Peyer's patch (tissue), 4 donors: ENCODE measurements at places on chromosomes 4 and X.

DNA sequence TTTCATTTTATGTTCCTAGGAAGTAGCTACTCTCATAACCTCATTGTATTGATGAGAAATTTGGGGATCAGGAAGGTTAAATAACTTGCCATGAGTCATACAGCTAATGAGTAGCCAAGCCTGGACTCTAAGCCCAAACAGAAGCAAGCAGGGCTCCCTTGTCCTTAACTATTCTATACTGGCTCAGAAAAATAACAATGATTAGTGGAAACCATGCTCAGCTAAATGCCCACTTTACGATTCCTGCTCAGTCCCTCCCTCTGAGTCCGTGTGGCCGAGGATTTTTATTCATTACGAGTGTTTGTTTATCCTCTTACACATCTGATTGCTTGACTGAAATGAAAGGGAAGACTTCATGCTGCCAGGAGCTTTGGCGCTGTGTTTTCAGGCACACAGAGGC, 100.9 kb downstream of the SLC34A2 start:
- no peak for DNase-seq

DNA sequence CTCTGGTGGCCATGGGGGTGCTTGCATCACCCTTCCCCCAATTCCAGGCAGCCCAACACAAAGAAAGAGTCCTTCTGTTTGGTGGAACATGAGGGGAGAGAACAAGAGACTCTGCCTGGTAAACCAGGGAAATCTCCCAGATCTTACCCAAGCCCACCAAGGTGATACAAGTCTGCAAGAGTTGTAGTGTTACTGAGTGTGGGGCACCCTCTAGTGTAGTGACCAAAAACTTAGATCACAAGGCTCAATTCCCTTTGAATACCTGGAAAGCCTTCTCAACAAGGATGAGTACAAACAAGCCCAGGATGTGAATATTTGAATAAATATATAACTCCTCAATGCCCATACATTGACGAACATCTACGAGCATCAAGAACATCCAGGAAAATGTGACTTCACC, 64.7 kb downstream of the IL13RA2 start:
- no peak for DNase-seq

DNA sequence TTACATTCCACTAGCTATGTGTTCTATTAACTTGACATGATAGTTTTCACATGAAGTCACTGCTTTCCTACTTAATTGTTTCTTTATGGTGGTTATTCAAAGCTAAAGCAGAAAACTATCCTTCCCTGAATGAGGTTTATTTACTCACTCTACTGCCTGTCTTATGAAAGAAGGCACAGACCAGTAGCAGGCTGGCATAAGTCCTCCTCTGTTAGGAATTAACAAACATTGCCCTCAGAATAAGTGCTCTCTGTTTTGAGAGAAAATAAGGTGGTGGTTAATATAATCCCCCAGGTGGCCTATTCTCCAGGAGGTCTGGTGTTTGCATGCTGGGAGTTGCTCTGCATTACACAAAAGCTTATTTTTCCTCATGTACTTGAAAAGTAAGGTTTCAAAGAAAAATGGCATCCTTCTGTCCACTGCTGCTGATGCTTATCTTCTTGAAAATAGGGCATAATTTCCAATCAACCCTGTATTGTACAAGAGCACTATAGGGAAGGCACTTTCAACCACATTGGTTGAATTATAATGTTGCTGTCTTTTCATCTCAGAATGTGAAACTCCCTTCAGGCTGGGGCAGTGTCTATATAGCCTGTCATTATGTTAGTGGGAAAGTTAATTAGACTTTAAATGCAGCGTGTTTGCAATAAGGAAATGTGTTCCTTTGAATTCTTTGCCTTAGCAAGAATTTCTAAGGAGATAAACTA, 119.7 kb upstream of the TBC1D9 start:
- DNase-seq = no peak

GRCh38 chr4:189845145-189845846, 95.4 kb upstream of the FRG1 start:
- no peak for DNase-seq

- no peak for DNase-seq
Observed at GRCh38 chrX:122857734-122858133, 326.3 kb upstream of the GRIA3 start.

GRCh38 chr4:102551958-102552565, 50.9 kb downstream of the NFKB1 start:
- DNase-seq = no peak

DNA sequence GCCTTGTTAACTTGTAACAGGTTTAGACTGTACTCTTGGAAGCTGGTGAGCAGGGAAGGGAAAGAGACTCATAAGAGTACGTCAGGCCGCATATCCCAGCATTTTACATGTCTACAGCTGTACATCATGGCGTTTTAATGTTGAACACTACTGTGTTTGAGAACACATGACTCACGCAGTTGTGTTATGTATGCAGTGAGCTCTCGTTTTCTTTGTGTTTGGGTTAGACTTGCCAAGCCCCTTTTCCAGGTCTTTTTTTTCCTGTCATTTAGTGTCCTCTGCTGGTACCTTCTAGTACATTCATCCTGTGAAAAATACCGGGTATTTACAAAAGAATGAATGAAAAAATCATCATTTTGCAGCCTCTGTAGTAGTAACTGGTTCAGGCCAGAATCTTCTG, 35.3 kb downstream of the SMS start:
- DNase-seq = no peak

GRCh38 chrX:48491809-48492208, 15.8 kb downstream of the FTSJ1 start:
- DNase-seq = no peak

- no peak for DNase-seq
Observed at GRCh38 chrX:45077748-45078424, 122.8 kb downstream of the DIPK2B start.

DNA sequence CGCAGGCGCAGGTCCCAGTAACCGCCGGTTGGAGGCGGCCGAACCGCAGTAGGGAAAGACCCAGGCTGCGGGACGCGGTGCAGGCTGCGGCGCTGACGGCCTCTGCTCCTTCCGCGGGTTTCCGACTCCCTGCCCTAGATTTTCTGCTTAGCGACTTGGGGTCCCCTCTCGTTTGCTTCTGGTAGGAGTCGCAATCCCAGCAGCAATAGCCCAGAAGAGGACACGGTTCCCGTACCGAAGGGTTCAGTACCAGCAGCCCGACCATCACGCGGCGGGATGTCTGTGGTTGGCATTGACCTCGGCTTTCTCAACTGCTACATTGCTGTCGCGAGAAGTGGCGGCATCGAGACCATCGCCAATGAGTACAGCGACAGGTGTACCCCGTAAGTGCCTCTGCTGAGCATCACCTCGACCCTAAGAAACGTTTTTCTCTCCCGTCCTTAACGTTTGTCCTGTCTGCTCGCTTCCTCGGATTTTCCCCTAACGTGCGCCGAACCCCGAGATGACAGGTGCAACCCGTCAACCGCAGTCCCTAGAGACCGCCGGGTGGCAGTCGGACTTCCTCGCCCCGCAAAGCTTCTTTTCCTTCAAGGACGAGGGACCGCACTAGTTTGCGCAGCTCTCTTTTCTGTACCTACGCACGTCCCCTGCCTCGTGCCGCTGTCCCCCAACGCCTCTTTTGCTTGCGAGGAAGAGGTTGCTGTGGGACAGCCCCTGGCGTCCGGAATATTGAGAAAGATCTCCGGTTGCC, at the start of gene HSPA4L:
Gene HSPA4L (plus strand): TSS at position 48 of the 751 bp plus-strand sequence. CDS start 229 bp downstream, at position 277.
- no peak for DNase-seq

DNA sequence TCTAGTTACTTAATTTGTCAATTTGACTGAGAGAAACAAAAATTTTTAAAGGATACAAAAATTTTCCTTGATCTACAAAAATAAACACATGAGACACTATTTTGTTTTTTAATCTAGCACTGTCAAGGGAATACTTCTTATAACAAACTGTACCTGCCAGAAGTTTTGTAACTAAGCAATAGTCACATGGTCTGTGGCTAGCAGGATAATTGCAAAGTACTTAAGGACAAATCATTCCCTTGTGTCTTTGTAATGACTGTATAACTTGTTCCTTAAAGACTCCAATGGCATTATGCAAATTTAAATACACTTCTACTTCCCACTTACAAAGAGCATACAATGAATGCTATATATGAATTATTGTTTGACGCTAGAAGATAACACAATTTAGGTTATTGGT, 25.1 kb upstream of the ANK2 start:
- no peak for DNase-seq

GRCh38 chr4:138826322-138826721, 189.3 kb upstream of the NOCT start:
- DNase-seq = no peak

GRCh38 chr4:138894011-138894410, 121.6 kb upstream of the NOCT start:
- no peak for DNase-seq

DNA sequence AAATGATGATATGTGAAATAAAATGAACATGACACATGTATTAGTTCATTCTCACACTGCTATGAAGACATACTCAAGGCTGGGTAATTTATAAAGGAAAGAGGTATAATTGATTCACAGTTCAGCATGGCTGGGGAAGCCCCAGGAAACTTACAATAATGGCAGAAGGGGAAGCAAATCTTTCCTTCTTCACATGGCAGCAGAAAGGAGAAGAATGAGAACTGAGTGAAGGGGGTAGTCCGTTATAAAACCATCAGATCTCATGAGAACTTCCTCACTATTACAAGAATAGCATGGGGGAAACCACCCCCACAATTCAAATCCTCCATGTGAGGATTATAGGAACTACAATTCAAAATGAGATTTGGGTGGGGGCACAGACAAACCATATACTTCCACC, 243.9 kb upstream of the GYPA start:
- no peak for DNase-seq

- DNase-seq = no peak
Observed at GRCh38 chrX:27815209-27815608, 7.4 kb downstream of the MAGEB10 start.

- no peak for DNase-seq
Observed at GRCh38 chr4:105937759-105938158, 42.5 kb downstream of the NPNT start.

DNA sequence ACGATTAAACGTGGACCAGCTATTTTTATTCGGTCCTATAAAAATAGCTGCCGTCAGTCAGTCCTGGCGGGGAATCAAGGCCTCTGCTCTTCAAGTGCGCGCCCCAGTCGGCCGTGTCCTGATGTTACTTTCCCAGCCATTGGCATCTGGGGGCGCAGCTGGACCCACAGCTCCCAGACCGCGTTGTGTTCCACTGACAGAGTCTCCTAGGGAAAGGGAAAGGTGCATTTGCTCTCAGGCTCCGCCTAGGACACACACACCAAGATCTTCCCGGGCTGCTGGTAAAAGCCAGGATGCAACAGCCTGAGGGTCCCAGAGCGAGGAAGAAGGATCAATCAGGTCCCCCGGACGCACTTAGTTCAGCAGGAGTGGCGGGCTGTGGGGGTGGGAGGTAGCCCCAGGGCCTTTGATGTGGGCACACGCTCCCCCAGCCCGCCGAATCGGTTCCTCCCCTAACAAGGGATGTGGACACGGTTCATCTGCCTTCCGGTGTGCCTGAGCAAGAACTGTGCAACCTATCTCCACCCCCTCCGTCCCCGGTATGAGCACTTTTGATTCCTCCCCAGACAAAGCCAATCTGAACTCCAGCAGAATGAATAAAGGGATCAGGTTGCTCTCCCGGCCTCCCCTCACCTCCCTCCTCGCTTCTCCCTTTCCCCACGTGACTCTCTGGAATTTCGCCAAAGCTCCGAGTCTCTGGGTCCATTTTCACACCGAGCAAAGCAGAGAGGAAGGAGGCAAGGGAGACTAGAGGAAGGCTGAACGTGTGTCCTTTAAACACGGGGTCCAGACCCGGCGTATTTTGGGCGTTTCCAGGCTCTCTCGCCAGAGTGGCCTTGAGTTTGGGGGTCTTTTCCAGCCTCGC, 626 bp upstream of the FRAS1 start:
- DNase-seq = peak; percentile 58

GRCh38 chr4:13647031-13647430, 19.5 kb upstream of the BOD1L1 start:
- no peak for DNase-seq

GRCh38 chr4:153008578-153009199, 72.6 kb downstream of the FHDC1 start:
- DNase-seq = no peak

DNA sequence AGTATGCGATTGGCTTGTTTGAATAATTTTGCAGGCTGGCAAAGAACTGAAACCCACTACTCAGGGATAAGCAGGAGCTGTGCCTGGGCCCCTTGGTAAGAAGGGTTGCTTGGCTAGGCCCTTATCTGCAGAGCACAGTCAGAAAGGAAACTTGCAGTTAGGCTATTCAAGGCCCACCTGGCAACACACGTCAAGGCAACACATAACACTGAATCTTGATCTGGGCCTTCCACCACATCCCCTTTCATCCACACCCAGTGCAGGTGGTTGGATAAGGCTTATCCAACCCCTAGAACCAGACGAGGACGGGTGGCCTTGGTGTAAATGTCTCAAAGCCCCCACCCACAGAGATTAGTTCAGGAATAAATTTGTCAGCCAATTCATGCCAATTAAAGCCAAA, 72.8 kb upstream of the NEIL3 start:
- DNase-seq = no peak

- no peak for DNase-seq
Observed at GRCh38 chrX:115173181-115173580, 16.0 kb upstream of the RBMXL3 start.

- no peak for DNase-seq
Observed at GRCh38 chrX:40009462-40009851, 88.3 kb downstream of the BCOR start.

DNA sequence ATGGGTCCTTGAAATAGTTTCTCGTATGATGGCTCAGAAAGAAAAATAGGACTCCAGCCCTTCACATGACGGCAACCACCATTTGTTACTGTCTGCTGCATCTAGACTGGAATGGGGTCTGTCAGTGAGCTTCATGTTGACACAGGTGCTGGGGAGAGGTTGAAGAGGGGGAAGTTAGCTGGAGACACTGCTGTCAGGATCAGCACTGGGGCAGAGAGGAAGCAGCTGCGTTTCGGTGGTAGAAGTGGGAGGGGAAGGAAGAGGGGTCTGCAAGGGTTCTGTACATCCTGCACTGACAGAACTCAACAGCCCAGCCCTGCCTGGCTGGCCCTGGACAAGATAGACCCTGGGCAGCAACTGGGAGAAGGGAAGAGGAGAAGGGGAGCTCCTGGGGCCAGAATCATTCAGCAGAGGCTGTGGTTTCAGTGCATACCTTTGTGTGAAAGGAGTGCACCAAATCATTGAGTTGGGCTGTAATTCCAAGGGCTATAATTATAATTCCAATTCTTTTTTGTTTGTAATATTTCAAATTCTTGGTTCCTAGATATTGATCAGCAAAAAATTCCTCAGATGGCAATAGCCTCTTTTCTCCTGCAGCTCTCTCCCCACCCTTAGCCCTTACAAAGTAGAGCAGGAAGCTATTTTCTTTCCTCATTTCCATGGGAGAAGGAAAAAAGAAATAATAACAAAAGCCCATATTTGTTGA, 119.4 kb upstream of the C1GALT1C1 start:
- DNase-seq = no peak

GRCh38 chr4:7256984-7257810, 64.9 kb downstream of the SORCS2 start:
- DNase-seq = no peak

- DNase-seq = no peak
Observed at GRCh38 chrX:120459309-120459708, 9.8 kb downstream of the LAMP2 start.

DNA sequence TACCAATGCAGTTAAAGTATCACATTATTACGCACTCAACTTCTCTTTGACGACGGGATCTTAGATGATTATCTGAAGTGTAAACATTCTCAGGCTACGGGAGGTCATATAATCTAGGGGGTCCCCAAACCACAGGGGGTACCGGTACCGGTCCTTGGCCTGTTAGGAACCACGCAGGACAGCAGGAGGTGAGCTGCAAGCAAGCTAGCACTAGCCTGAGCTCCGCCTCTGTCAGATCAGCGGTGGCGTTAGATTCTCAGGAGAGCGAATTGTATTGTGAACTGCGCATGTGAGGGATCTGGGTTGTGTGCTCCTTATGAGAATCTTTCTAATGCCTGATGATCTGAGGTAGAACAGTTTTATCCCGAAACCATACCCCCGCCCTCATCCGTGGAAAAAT, 20.6 kb upstream of the PRR27 start:
- no peak for DNase-seq
